ENCODE measurements at places on chromosomes 3 and 15.

DNA sequence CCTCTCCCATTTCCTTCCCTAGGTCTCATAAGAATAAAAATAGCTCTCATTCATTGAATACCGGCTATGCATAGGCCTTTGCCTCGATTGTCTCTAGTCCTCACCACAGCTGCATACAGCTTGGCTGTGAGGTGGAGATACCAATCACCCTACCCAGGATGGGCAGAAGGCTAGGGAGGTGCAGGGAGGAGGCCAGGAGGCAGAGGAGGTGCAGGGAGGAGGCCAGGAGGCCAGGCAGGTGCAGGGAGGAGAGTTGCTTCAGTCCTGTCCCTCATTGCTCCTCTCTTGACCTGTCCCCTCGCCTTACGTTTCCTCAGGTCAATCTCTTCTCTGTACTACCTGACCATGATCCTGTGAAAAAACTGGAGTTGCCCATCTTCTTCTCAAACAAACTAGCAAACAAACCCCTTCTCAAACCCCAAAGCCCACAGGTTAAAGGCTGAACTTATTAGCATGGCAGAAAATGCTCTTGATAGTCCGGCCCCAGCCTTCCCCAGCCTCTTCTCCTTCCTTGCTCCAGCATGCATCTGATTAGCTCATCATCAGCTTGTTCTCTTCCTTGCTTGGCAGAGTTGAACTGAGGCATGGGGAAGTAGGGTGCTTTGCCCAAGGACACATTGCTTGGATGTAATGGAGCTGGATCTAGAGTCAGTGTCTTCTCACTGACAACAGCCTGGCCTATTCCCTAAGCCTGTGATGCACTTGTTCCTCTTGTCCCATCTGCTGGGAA lies 15.8 kb downstream of the PODXL2 start:
- DNase-seq, result no peak

GRCh38 chr3:177424521-177424920 lies 227.2 kb upstream of the TBL1XR1 start:
- DNase-seq, result no peak

GRCh38 chr3:179260949-179261765 lies 10.2 kb upstream of the KCNMB3 start:
- peak; percentile 67 for DNase-seq

- no peak for DNase-seq
Observed at GRCh38 chr3:194233150-194233549, 97.2 kb downstream of the HES1 start.

DNA sequence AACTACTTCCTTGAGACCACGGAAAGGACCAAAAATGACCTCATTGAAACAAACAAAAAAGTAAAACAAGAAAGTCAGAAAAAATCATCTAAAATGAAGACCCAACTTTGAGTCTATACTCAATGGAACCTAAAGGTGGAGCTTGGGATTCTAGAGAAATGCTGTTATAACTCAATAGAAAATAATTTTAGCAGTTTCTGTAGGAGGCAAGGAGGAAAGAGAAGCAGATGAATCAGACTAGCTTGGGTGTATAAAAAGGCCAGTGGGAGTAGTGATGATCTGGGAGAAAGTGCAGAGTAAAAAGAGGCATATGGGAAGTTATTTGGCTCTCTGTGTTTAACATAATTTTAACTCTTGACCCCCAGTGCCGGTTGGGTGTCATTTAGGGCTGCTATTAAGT lies 94.4 kb downstream of the TMCO5A start:
- DNase-seq, result no peak

DNA sequence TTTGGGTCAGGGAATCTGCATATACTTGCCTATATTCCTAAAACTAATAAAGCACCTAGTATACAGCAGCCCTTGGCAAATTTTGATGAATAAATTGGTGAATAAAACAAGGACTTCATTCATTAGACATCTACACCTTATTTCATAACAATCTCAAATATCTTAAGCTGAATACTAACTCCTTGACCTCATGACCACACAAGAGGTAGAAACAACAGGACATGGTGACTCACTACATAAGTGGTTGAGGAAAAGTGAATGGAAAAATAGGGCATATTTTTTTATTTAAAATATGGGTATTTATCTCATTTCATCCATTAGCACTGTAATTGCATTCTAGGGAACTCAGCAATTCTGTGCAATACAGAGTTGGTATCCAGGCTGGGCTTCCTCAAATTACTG lies 7.8 kb upstream of the STAC start:
- DNase-seq, result no peak

DNA sequence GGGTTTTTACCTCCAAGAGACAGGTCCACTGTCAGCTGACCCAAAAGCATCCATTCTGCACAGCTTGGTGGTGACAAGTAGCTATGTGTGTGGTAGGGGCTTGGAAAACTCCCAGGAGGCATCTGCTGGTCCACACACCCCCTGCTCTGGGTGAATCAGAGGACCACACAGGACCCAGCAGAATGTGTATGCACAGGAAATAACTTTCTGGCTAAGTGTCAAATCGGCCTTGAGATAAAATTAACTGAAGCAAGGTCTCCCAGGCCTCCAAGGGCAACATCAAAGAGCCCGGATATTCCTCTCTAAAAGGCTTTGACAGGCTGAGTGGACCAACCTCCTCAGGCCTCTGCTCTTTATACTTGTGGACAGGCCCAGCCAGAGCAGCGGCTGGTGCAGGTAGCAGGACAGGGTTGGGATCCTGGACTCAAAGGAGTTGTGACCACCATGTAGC lies 66.5 kb downstream of the CTNNB1 start:
- no peak for DNase-seq

DNA sequence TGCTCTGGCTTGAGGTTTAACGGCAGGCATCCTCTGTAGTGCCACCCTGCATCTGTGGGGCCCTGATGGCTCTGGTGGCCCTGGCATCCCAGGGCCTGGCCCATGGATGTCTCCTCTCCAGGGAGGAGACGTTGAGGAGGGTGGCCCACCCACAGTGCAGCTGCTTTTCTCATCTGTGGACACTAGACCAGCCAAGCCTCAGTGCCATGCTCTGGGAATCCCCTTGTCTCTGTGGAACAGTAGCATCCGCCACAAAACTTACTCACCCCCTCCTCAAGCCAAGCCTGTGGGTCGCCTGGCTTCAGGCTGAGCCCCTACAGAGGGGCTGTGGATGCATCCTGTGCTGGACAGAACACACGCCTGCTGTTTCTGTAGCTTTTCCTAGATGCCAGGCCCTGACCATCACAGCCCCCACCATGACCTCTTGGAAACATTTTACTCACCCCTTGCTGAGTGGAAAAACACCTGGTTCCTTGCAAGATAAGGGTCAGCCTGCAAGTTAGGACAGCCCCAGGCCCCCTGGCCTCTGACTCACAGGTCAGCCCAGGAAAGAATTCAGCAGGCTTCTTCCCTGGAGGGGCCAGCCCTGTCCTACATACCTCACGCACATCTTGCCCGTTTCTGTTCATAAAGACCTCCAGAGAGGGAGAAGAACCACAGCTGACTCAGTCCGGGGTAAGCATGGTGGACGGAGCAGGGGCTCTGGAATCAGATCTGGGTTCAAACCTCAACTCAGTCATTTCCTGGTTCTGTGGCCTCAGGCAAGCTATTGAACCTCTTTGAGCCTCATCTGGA lies 19.0 kb downstream of the PAK6 start:
- no peak for DNase-seq

DNA sequence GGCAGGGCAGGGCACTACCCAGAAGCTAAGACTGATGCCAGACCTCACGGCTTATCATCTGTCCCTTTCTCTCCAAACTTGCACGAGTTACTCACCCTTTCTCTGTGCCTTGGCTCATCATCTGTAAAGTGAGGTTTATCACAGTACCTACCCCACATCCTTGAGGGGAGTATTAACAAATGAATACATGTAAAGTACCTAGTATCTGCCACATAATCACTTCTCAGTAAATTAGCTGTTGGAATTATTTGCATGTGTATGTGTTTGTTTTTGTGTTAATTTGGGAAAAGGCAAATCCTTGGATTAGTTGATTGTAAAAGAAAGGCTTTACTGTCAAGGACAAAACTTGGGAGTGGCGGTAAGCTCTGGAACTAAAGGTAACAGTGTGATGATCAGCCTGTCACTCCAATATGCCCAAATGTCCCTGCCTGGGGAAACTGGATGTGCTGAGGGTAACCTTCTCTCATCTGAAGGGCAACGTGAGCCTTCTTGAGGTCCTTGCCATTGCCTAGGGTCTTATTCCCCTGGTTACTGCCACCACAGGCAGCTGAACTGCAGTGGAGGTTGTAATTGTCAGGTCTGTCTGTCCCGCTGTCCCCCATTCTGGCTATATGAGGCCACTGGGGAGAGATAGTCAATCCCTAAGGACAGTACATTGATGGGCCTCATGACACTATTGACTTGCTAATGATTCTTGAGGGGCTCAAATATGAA lies 269.4 kb downstream of the CLSTN2 start:
- no peak for DNase-seq

GRCh38 chr3:102233881-102234280 lies 200.9 kb upstream of the ZPLD1 start:
- no peak for DNase-seq

DNA sequence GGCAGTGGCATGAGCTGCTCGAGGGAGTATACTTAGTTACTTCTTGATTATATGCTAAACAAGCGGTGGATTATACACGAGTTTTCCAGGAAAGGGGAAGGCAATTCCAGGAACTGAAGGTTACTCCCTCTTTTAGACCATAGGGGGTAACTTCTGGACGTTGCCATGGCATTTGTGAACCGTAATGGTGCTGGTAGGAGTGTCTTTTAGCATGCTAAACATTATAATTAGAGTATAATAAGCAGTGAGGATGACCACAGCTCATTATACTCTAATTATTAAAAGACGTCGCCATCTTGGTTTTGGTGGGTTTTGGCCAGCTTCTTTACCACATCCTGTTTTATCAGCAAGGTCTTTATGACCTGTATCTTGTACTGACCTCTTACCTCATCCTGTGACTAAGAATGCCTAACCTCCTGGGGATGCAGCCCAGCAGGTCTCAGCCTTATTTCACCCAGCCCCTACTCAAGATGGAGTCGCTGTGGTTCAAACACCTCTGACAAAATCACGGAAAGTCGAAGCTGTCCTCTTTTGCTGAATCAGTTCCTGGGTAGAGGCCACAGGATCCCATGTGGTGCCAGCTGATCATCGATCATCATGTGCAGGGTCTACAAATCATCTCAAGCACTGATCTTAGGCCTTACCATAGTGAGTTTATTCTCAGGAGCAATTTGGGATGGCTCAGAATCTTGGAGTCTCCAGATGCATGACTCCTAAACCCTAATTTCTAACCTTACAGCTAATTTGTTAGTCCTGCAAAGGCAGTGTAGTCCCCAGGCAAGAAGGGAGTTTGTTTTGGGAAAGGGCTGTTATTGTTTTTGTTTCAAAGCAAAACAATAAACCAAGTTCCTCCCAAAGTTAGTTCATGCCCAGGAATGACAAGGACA lies 149.1 kb downstream of the TJP1 start:
- no peak for DNase-seq

DNA sequence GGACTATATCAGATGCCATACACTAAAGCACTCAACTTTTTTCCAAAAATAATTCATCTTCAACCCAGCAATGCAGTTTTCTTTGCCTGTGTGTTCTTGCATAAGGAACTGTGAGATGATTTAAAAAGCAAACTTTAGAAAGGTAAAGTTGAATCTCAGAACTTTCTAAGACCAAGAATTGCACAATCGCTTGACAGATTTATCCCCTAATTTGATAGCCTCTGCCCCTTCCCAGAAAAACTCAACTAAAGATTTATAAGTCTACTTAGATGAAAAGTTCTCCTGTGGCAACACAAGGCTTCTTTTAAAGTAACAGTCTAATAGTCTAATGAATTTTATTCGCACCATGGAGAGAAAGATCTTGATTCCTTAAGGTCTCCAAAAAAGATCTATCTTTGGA lies 259.3 kb downstream of the MAGI1 start:
- no peak for DNase-seq

GRCh38 chr15:86165265-86166211 lies 85.9 kb downstream of the AGBL1 start:
- DNase-seq, result no peak

DNA sequence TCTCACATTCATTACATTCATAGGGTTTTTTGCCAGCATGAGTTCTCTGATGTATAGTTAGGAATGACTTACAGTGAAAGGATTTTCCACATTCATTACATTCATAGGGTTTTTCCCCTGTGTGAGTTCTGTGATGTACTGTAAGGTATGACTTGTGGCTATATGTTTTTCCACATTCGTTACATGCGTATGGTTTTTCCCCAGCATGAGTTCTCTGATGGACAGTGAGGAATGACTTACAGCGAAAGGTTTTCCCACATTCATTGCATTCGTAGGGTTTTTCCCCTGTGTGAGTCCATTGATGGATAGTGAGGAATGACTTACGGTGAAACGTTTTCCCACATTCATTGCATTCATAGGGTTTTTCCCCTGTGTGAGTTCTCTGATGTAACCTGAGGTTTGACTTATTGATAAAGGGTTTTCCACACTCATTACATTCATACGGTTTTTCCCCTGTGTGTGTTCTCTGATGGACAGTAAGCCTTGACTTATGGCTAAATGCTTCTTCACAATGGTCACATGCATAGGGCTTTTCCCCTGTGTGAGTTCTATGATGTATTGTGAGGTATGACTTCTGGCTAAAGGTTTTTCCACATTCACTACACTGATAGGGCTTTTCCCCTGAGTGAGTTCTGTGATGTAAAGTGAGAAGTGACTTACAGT lies 47.4 kb downstream of the ZNF717 start:
- no peak for DNase-seq

DNA sequence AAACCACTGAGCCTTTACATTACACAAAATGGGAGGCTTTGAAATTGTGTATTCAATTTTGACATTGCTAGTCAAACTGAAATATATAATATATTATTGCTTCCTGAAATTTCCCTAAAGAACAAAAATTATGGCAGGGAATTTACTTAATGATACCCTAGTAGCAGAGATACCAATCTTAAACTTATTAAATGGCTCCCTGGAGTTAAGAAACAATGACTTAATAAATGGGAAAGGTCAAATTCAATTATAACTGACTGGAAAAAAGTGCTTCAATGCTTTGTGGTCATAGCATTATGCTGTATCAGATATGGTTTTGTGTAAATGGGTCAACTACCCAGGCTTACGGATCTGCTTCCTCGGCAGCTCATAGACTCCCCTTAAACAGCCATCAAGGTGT lies 244.1 kb downstream of the CNTN3 start:
- DNase-seq, result no peak

GRCh38 chr15:36722555-36722954 lies 143.1 kb downstream of the CDIN1 start:
- DNase-seq, result no peak

- peak; percentile 40 for DNase-seq
Observed at GRCh38 chr3:131323014-131323413, 58.6 kb upstream of the NUDT16 start.

GRCh38 chr15:44654858-44655257 lies 8.6 kb downstream of the SPG11 start:
- DNase-seq, result no peak

GRCh38 chr15:98257290-98257689 lies 296.8 kb downstream of the ARRDC4 start:
- DNase-seq, result no peak

DNA sequence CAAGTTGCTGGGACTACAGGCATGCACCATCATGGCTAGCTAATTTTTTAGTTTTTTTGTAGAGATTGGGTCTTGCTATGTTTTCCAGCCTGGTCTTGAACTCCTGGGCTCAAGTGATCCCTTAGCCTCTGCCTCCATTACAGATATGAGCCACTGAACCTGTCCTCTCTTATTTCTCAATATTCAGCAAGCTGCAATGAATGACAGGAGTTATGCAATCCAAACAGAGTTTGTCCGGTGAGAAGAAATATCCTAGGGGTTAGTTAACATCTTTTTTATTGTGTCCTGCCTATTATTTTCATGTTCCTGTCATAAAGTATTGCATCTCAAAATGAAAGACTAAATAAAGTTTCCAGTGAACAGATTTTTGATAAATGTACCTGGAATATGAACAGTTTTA lies 1161.4 kb downstream of the OTOL1 start:
- DNase-seq, result no peak

GRCh38 chr15:60935130-60935529 lies 294.0 kb downstream of the RORA start:
- peak; percentile 74 for DNase-seq

Data from Ammon's horn (tissue), 1 donor.